ENCODE measurements at places on chromosomes 11 and 22.

- DNase-seq, result no peak
These were observed 20.6 kb downstream of the MSANTD4 start for GRCh38 chr11:106001304-106002012.

GRCh38 chr22:38032681-38033521, 24.3 kb upstream of the PICK1 start:
- DNase-seq, result no peak

DNA sequence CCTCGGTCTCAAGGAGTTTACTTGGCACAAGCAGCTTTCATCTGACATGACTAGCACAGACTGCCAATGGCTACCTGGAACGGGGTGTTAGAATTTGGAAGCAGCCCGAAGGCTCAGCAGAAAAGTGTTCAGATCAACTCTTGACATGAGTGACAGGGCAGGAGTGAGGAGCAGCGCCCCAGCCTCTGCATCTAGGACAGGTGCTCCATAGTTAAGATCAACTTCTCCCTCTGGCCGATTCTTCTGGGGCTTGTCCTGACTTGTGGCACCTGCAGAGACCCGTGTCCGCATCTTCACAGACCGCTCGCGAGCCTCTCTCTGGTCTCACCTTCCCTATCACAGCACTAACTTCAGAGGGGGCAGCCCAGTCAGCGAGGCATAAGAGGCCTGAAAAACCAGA, 42.5 kb upstream of the CHKA start:
- DNase-seq, result no peak

DNA sequence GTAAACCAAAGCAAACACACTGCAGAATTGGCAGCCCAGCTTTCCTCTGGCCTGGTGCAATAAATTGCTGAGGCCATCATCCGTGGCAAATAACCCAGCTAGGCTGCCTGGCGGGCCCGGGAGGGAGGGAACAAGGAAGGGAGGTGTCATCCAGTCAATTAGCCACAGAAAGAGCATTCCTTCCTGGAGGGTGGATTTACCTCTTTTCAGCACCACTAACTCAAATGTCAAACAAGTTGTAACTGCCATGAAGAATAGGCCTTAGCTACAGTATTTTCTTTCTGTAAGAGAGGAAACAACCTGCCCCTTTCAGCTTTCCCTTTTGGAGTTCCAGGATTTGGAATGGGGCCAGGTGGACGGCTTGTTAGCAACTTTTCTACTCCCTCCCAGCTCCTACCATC, 163.8 kb upstream of the BDNF start:
- no peak for DNase-seq

- no peak for DNase-seq
These were observed 5.1 kb upstream of the CALCA start for GRCh38 chr11:14977101-14977880.
